ENCODE measurements at places on chromosomes 5 and 9. TPM values are rescaled to one million over a fixed set of nuclear protein-coding genes. Genes with fewer than 3 reads are reported as not detected.

DNA sequence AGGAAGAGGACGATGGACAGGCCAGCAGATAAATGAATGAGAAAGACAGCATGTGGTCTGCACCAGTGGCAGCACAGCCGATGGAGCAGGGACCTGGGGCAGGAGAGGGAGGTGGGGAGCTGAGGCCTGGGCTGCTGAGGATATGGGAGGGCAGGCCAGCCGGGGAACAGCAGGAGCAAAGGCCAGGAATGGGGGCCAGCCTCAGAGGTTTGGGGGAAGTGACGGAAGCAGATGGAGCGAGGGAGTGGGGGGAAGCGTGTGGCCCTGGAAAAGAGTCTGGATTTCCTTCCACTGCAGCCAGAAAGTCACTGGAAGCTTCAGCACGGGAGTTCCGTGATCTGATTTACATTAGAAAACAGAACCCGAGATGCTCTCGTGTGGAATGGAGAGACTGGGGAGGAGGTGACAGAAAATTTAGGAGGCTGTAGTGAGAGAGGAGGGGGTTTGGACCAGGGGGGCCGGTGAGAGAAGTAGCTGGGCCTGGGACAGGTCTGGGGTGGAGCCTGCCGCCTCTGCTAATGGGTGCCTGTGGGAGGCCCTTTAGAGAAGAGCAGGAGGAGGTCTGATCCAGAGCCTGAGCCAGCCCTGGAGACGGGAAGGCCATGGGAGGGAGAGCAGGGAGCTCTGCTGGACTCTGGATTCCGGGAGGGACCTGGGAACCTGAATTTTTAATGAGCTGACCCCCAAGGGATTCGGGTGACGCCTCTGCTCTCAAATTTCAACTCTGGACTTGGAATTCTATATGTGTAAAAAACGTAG, 65.4 kb downstream of the TSPAN17 start:
- no peak for DNase-seq

The HTR4 gene
- not detected for total RNA-seq

DNA sequence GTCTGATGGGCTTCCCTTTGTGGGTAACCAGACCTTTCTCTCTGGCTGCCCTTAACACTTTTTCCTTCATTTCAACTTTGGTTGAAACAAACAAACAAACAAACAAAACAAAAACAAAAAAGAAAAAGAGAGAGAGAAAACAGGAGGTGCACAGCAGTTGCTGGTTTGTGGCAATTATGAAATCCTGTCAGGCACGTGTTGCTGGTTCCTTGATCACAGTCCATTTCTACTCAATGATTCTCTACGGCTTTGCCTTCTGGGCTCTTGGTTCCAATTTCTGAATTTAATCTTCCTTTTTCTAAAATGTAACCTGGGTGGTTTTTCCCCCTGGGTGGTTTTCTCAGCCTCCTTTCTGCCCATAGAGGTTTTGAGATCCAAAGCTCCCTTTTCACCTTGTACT, 17.8 kb upstream of the PANK3 start:
- no peak for DNase-seq

DNA sequence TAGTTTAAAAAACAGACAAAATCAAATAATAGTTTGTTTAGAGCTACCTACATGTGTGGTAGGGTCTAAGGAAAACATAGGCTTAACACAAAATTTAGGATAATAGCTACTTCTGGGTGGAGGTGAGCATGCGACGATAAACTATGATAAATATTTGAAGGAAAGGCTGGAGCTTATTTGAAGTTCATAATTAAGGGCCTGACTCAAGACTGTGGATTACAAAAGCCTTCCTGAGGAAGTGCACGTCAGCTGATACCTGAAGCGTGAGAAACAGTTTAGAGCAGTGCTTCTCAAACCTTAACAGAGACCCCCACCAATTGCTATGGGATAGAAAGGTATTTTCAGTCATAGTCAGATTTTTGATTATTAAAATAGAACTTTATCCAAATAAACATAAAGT, 20.4 kb upstream of the UBLCP1 start:
- no peak for DNase-seq

The ANGPTL2 gene
- total RNA-seq = not detected

Measured in T-cell (primary cell).